HT-29 (cell line): ENCODE measurements at places on chromosomes 11 and 22.

DNA sequence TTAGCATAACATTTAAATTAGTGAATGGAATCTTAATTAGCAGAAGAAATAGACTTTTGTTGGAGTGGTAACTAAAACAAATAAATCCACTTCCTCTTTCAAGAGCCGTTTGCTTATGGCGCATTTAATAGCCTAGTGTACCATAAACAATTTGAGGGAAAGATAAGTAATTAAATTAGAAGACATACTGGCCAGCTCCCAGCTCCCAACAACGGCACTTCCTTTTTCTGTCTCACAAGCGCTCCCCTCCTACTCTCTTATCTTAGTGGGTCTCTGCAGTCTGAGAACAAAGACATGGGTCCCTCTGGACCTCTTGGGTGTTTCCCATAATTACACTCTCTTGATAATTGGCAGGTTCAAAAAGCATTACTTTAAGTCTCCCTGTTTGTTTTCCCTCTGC lies 146.0 kb downstream of the OPCML start:
- DNase-seq: no peak

DNA sequence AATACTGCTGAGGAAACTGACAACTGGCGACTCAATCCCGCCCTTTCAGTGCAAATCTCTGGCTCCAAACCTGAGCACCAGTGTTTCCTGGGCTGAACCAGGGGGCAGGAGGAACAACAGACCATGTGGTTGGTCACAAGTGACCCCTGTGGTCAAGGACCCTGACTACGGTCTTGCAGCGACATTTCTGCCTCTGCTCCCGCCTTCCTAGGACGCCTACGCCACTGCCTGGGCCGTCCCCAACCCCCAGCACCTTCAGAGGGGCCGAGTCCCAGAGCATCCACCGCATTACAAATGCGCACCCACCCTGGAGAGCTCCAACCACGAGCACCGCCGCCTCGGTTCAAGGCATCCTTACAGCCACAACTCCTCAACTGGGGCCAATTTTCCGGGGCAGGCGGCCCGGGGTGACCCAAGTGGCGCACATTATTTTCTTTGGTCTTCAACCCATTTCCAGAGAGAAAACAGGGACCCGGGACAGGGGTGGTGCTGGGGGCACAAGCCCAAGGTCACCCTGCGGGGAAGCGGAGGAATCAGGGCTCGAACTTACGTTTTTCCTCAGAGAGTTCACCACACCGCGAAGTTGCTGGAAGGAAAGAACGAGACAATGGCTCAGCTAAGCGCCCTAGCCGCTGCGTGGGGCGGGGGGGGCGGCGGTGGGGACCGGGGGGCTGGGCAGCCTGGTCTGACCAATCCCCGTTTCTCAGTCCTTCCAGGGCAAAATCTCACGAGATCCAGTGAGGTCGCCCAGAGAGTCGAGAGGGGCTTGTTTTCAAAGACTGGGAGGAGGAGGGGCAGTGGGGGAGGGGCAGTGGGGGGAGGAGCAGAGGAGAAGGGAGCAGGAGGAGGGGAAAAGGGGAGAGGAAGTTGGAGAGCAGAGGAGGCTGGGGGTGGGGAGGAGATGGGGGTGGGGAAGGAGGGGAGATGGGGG lies 1.8 kb downstream of the PRAME start:
- no peak for DNase-seq

DNA sequence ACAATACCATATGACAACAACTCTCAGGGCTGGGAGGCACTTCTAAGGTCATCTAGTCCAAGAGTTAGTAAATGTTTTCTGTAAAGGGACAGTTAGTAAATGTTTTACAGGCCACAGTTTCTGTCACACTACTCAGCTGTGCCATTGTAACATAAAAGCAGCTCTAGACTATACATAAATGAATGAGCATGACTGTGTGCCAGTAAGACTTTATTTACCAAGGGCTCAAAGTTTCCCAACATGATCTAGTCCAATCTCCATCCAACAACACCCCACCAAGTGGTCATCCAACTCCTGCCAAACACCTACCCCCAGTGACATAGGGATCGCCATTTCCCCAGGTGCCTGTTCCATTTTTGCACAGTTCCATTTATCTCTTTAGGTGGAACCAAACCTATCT lies 12.1 kb downstream of the SERGEF start:
- no peak for DNase-seq

DNA sequence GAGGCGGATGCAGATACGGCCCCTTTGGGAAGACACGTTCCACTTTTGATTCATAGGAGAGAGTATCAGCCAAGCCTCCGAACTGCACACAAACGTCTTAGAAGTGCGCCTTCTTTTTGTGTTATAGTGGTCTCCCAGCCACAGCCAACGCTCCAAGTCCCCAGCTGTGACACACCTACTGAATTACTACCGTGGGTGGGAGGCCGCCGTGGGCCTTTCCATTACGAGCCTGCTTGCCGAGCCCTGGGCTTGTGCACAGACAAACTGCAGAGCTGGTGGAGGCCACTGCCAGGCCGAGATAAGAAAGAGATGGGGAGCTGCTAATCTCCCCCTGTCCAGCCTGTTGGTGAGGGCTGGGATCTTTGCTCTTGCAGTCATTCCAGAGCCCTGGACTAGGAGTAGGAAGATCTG lies 761 bp downstream of the HMBS start:
- no peak for DNase-seq
